ENCODE measurements at places on chromosomes 13 and 19. TPM values are rescaled to one million over a fixed set of nuclear protein-coding genes. Genes with fewer than 3 reads are reported as not detected.

Gene SCAMP4
- total RNA-seq, result 178 TPM

GRCh38 chr19:35403116-35403760 is 32.4 kb downstream of the GPR42 start:
- no peak for DNase-seq

DNA sequence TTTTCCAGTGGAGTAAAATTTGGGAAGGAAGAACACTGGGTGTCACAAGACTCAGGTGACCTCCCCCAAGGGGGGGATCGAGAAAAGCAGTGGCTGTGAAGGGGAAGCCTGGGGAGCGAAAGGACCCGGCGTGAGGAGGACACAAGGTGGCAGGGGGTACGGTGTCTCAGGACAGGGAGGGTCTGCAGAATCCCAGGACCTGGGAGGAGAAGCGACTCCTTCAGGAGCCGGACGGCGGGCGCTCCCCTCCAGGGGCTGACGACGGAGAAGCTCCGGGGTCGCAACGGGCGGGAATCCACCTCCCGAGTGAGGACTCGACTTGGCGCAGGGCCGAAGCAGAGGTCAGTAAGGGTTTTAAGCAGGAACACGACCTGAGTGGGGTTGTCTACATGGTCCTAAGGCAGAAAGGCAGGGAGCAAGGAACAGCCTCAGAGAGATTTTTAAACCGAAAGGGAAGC is 529 bp downstream of the ZNF836 start:
- DNase-seq, result no peak

GRCh38 chr13:112839356-112840105 is 129.5 kb upstream of the MCF2L start:
- DNase-seq, result no peak

GRCh38 chr13:27170516-27171243 is 931 bp downstream of the USP12 start:
- no peak for DNase-seq

Measured in kidney epithelial cell (primary cell).